Activated naive CD8-positive, alpha-beta T cell treated with anti-CD3 and anti-CD28 coated beads, Interleukin-2, amount 50 U/mL, for 24 hours (primary cell): ENCODE measurements at places on chromosomes 7 and 10.

- DNase-seq: no peak
Observed at GRCh38 chr7:142364551-142364950, 106.7 kb upstream of the PRSS58 start.

- no peak for DNase-seq
Observed at GRCh38 chr7:106420210-106420609, 135.4 kb upstream of the NAMPT start.

DNA sequence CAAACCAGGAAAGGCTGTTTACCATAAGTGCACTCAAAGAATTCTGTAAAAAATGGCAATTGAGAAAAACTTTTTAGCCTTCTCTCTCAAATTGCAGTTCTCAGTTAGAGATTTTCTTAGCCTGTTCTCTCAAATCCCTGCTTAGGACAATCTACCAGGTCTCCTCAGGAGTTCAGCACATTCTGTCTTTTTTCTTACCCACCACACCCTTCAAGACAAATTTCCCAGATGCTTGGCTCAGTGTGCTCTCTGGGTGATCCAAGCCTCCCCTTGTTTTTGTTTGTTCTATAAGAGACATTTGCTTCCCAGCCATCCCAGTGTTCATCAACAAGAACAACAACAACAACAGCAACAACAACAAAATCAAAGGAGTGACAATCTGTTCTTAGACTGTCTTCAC, 87.3 kb downstream of the MACC1 start:
- DNase-seq: no peak

DNA sequence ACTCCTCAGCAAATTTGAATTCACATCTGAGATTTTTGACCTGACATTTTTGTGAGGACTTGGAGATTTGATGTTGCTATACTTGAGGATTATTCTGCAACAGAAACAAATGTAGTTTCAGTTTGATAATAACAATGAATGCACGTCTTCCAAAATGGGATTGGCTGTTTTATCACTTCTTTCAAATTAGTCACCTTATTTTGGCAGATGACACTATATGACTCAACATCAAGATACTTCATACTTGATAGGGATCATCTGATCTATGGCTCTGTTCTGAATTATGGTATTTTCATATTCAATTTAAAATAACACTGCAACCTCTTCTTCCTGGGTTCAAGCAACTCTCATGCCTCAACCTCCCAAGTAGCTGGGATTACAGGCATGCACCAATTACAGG, 24.2 kb downstream of the ARL5B start:
- DNase-seq: no peak

DNA sequence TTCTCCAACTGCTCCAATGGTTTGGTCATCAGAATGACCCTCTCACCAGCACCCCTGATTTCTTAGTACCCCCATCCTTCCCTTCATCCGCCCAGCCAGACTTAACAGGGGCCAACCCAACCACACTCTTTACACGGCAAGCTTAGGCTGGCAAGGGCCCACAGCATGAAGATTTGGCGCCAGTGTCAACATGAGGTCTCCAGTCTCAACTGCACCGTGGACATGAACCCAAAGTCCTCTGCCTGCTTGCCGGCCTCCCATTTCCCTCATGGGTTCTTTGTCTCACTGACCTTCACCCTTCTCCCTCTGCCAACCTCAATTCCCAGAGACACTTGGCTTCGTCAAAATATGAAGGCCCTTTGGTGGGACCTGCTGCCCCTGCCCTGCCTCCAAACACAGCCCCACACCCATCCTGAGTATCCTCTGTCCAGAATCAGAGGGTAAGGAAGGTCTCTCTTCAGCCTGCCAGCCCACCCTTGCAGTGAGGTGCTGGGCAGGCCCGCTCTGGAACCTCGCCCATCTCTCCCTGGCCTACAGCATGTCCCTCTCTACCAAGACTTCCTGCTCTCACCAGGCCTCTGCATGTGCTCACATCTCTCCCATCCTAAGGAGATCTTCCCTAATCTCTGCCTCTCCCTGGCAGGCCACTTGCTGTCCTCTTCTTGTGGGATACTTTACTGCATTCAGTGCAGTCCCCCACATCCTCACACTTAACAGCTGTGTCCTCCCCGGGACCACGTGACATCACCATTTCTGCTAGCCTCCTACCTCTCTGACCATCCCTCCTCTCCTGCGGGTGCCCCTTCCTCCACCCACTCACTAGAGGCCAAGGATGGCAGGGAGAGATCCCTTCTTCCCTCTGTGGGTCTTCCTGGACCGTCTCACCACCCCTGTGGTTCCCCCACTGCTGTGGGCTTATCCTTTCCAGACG, 91.7 kb upstream of the ZMIZ1 start:
- DNase-seq: no peak

GRCh38 chr10:85651497-85651882, 715.1 kb downstream of the GRID1 start:
- DNase-seq: no peak

GRCh38 chr10:22658745-22659410, 55.5 kb downstream of the PIP4K2A start:
- no peak for DNase-seq

GRCh38 chr7:48298779-48299178, 127.5 kb downstream of the ABCA13 start:
- DNase-seq: peak; percentile 10

DNA sequence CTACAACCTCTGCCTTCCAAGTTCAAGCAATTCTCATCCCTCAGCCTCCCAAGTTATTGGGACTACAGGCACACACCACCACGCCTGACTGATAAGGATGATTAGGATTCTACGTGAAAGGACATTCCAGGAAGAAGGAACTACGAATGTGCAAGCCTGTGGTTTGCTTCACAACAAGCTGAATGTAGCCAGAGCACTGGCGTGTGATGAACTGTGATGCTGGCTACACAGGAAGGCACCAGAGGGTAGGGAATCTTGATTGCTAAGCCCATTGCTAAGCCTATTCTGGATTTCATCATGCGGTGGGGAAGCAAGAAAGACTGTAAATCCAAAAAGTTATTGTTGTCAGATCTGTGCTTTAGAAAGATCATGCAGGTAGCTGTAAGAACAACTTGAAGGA, 72.3 kb upstream of the SRRM3 start:
- no peak for DNase-seq

GRCh38 chr7:108824840-108825580, 255.3 kb downstream of the DNAJB9 start:
- no peak for DNase-seq

DNA sequence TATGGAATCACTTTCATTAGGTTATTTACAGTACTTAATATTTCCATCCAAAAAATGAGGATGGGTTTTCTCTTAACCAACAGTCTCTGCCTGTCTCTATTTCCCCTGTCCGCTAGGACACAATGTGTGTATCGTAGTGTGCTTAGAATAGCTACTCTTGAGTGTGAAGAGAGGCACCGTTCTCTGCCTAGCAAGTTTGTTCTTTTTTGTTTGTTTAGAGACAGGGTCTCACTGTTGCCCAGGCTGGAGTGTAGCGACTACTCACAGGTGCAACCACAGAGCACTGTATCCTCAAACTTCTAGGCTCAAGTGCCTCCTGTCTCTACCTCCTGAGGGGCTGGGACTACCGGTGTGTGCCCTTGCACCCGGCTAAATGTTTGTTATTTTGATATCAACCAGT, 121.9 kb downstream of the ANK3 start:
- DNase-seq: no peak

DNA sequence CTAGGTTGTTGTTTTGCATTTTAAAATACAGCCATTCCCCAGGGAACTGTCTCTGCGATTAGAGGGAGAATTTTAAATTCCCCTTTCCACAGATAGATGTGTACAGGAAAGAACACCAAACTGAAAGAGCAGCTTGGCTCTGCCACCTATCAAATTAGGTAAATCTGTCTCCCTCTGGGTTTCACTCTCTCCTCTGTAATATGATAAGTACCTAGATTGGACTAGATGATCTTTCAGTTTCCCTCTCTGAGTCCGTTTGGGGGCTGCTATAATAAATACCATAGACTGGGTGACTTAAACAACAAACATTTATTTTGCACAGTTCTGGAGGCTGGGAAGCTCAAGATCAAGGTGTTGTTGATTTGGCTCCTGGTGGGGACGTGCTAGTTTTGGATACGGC, 186.0 kb downstream of the KIF20B start:
- no peak for DNase-seq

DNA sequence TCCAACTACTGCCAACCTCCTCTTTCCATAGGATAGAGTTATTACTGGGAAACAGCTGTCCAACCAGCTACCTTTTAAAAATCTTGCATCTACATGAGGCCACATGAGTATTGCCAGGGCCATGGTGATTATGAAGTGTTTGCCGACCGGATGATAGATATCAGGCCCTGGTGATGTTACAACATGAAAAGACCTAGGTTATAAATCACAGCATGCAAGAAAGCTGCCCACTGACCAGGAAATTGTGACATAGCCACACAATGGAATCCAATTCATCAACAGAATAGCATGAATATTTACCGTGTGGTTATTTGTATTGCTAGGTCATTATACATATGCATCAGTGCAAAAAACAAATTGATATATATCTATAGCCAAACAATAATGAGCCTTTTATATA, 517.0 kb downstream of the INHBA start:
- DNase-seq: no peak

DNA sequence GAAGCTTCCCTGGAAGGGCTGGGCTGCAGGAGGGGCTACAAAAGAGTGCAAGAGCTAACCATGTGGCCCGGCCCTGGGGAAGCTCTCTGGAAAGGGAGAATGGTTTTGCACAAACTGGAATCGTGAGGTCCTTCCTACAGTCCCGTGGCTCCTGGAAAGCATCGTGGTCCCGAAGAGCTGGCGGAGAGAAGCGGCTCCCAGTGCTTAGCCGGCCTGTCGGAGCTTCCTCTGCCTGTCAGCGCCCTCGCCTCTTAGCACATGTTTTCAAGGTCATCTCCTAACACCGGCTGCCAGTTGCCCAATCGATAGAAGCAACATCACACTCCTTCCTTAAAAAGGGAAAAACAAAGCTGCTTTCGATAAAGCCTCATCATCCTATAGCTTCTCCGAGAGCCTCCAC, 42.1 kb upstream of the MGMT start:
- DNase-seq: no peak

- no peak for DNase-seq
Observed at GRCh38 chr10:132064082-132064755, 1.5 kb upstream of the JAKMIP3 start.

DNA sequence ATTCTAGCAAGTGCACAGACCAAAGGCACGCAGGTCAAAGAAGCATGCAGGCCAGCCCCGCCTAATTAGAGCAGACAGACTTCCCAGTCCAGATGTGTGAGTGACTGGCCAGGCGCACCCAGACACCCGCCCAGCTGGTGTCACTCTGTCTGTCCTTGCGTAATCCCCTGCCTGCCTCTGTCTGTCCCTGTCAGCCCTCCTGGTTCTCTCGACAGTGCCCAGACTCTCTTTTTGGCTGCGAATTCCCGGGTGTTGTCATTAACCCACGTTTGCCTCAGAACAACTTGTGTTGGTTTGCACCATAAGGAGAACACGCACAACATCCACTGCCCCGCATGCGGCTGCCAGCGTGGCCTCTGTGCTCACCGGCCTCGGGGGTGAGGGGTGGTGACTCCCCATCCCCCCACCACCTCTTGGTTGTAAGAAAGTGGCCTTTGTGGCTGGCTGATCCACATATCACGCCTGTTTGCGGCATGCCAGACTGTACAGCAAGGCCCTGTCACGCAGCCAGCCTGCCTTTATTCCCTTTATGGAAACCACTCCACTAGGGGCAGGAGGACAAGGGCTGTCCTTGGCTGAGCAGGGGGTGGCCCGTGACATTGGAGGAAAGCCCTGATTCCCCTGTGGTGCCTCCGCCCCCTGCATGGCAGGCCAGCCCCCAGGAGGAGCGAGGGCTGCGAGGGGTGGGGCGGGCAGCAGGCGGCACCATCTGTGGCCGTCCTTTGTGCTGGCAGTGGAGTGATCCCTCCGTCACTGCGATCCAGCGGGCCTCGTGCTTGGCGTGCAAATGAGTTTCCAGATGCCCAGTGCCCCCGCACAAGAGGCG, 72.8 kb upstream of the PPIF start:
- DNase-seq: no peak

DNA sequence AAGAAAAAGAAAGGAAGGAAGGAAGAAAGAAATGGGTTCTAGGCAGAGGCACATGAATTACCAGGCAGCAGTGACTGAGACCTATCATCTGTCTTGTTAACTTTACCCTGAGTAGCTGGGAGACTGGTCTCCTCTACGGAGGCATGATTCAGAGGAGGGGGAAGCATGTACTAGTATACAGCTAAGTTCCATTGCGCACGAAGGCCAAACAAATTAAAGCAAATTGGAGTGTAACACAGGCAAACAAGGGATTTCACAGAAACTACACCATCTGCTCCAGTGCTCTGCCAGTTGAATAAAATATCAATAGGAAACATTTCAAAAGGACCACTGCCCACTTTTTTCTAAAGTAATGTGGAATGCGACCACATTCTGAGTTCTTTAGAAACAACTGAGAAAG, 65.9 kb upstream of the RSU1 start:
- DNase-seq: no peak

GRCh38 chr7:29809533-29810155, 3.3 kb downstream of the WIPF3 start:
- DNase-seq: no peak

DNA sequence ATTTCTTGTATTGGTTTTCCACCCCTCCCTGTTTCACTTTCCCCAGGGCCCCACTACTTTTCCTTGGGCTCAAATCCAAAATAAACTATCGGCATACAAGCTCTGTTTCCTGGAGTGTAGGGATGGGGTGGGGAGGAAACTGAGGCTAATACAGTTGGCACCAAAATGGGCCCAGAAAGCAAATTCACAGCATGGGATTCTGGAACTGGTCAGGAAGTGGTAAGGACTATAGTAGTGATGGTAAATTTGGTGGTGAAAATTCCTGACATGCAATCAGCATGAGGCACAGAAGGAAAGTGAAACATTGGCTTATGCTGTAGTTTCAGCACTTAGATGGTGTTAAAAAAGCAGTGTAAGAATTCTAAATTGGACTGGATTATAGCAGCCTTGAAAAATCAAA, 8.7 kb upstream of the SAMD9L start:
- no peak for DNase-seq

GRCh38 chr10:31864834-31865518, 63.7 kb downstream of the ARHGAP12 start:
- no peak for DNase-seq

GRCh38 chr10:43972976-43973647, 324.4 kb upstream of the ZNF32 start:
- no peak for DNase-seq
